ENCODE measurements at places on chromosomes 12 and 14.

GRCh38 chr12:68904351-68904962 lies 28.5 kb downstream of the CPM start:
- DNase-seq, result no peak

- DNase-seq, result no peak
Observed at GRCh38 chr12:130826151-130826801, 12.8 kb downstream of the STX2 start.

GRCh38 chr12:14373217-14373616 lies 7.7 kb downstream of the ATF7IP start:
- DNase-seq, result no peak

GRCh38 chr14:33480887-33481184 lies 470.0 kb downstream of the EGLN3 start:
- DNase-seq, result no peak

- DNase-seq, result peak; percentile 56
Observed at GRCh38 chr12:64256166-64256800, 34.2 kb upstream of the KICS2 start.

DNA sequence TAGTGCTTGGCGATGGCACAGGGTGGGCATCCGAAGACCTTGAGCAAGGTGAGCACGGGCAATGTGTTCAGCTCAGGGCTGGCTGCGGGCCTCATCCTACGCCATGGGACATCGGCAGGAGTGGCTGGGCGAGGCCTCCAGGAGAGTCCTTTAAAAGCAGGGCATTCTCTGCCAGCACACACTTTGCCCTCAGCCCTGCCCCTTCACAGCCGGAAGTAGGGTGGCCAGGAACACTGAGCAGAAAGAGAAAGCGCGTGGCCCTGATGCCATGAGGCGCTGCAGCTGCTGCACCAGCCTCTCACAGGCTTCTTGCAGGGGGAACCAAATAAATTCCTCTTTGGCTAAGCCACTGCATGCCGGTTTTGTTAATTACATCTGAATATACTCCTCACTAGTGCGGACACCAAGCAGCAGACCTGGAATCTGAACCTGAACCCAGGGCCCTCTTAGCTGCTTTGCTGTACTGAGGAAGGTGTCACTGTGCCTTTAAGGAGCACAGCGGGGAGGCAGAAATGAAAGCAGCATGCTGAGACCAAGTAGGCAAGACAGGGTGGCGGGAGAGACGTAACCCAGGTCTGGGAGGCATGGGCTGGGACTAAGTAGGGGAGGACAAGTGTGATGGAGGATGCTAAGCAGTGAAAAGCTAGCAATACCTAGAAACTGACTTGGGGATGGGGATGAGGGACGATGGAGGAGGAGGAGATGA lies 155.2 kb downstream of the TTC7B start:
- DNase-seq, result no peak

- DNase-seq, result no peak
Observed at GRCh38 chr12:58880639-58881038, 39.7 kb downstream of the LRIG3 start.

- DNase-seq, result no peak
Observed at GRCh38 chr14:102699416-102700110, 77.7 kb upstream of the TRAF3 start.

GRCh38 chr12:12901158-12901791 lies 9.9 kb downstream of the GPRC5A start:
- DNase-seq, result peak; percentile 82

DNA sequence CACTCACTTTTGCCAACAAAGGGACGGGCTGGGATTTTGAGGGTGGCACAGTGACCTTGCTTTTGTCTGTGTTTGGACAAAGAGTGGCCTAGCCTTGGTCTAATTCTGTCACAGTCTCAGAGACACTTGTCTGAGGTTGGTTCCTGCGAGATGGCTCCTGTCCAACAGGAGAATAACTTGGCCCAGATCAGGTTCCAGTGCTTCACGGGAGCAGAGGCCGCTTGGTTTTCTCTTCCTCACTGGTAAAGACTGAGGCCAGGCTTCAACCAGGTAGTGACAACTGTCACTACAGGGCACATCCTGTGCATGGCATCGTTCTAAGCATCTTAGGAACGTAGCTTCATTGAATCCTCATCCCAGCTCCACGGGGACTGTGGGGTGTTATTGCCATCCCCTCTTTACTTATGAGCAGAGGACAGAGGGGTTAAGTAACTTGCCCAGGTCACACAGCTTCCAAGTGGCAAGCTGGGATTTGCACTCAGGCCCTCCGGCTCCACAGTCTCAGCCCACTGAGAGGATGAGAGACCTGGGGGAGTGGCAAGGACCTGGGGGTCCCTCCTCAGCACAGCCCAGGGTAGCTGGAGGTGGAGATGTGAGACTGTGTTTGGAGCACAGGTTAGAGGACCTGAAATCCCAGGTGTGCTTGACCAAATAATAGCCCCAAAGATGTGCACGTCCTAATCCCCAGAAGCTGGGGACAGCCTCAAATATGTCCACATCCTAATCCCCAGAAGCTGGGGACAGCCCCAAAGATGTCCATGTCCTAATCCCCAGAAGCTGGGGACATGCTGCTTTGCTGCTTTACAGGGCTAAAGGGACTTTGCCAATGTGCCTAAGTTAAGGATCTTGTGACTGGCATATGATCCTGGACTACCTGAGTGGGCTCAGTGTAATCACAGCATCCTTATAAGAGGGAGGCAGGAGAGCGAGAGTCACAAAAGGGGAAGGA lies 179.2 kb upstream of the RTL1 start:
- no peak for DNase-seq

- DNase-seq, result no peak
Observed at GRCh38 chr12:132218915-132219314, 74.7 kb downstream of the NOC4L start.

GRCh38 chr12:188910-189621 lies 24.9 kb downstream of the SLC6A12 start:
- peak; percentile 10 for DNase-seq

- DNase-seq, result no peak
Observed at GRCh38 chr12:31288381-31288780, 37.6 kb downstream of the SINHCAF start.

DNA sequence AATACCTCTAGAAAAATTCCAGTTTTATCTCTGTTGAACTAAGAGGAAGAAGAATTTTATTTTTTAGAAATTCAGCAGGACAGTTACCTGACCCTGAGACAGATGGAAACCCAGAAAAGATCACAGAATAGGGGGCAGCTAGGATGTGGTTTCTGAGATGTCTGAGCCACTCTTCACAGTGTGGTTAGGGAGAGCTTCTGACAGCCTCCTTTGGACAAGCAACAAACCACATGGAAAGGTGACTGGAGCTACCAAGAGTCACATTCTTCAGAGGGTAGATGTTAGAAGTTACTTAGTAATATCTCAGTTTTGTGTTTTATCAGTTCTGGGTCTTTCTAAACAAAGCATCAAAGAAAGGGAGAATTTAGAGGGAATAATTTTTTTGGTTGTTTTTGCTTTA lies 117.3 kb upstream of the NAP1L1 start:
- DNase-seq, result no peak

GRCh38 chr12:2390133-2390532 lies 337.3 kb downstream of the CACNA1C start:
- no peak for DNase-seq

- DNase-seq, result no peak
Observed at GRCh38 chr12:50211392-50212070, 44.4 kb upstream of the CERS5 start.

- no peak for DNase-seq
Observed at GRCh38 chr12:90745211-90745610, 209.8 kb downstream of the CCER1 start.

DNA sequence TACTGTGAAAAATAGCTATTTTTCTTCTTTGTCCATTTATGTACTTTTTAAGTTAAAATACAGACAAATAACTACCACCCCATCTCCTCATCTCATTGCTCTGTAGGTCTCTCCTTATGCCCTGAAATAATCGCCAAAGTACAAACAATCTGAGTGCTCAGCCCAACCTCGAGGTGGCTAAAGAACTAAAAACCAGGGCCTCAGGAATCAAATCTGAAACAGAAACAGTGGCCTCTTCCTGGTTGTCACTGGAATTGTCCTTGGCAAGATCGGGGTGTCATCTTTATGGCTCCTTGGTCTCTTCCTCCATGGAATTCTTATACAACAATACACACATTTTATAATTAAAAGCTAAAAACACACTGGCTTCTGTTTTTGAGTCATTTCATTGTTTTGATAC lies 182.4 kb downstream of the ASCL1 start:
- no peak for DNase-seq

- DNase-seq, result no peak
Observed at GRCh38 chr12:132430838-132431774, 58.8 kb upstream of the FBRSL1 start.

DNA sequence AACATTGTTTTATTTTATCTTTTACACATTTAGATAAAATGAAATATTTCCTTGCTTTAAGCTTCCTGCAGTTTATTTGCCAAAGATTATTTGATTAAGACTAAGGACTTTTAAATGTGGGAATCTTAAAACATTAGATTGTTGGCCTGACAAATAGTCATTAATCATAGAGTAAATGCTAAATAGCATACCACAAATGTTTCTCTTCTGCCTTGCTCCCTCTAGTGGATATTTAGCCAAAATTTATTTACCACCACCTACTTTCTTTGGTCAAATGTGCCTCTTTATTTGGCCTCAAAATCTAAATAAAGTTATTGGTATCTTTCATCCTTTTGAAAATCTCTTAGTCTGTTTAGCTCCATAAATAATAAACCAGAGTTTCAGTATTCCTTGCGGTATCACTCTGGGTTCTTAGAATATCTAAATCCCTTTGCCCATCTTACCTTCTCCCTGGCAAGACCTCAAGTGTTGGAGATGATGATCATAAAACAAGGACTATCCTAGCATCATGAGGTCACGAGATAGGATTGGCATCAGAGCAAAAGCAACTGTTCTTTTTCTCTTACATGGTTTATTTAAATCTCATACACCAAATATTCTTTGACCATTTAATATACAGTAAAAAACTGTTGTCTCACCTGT lies 150.6 kb upstream of the AEBP2 start:
- peak; percentile 18 for DNase-seq

DNA sequence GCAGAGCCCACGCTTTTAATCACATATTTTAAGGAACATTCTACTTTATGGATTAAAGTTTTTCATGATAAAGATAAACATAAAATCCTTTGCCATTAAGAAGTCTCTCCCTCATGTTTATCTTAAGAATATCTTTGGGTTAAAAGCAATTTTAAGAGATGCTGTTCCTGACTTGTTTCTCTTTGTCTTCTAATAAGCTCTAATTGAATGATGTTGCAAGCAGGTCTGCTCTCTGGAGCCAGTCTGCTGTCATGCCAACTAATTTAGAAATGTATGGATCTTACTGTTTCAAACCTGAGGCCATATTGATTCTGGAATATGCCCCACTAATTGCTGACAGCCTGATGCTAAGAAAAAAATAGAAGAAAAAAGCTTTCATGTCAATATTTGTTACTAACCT lies 173.6 kb downstream of the TTC8 start:
- DNase-seq, result no peak

GRCh38 chr12:13100605-13100881 lies 2.9 kb downstream of the GSG1 start:
- DNase-seq, result no peak

DNA sequence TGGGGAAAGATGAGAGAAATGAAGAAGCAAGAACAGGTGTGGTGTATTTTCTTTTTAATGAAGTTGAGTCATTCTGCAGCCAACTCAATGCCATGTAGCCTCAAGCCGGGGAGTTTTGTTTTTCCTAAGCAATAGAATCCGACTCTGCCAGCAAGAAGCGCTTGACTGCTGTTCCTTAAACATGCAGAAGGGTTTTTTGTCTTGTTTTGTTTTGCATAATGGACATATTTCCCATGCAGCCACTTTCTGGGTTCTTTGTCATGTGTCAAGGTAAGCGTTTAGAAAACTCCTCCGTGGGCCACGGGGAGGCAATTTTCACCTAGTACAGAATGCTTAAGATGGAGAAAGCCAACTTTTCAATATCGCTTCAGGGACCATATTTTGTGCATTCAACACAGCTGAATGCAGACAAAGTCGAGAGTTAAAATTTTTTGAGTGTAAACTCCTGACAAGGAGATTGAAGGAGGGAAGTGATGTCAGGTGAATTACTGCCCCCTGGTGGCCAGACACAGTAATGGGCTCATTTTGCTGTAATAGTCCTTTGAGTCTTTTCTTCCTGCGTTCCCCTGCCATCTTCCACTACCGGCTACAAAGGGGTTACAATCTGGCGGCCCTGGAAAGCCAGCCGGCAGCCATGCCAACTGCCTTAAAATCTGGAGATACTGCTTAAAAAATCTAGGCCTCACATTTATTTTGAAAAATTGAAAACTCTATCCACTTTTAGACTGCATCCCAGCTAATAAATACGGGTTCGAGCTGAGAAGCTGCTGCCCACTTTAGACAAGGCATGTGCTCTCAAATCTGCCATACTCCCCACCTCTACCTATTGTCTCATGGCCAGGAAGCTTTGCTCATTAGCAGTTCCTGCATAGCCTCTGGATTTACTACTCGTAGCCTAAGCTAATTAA lies 3.2 kb upstream of the FICD start:
- peak; percentile 66 for DNase-seq

DNA sequence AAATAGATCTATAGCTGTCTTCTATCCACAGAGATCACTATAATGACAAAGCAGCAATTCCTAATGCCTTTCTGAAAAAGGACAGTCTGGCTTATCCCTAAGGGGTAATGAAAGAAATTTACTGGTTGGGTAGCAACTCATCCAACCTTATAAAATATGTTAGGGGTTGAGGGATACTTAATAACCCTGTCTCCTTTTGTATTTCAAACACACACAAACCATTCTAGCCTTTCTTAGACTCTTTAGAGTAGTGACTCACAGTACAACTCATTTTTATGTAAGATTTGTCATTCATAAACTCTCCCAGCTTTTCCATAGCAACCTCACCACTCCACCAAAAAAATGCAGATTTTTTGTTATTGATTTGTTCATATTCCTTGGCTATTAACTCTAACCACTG lies 167.9 kb downstream of the FSCB start:
- DNase-seq, result no peak

DNA sequence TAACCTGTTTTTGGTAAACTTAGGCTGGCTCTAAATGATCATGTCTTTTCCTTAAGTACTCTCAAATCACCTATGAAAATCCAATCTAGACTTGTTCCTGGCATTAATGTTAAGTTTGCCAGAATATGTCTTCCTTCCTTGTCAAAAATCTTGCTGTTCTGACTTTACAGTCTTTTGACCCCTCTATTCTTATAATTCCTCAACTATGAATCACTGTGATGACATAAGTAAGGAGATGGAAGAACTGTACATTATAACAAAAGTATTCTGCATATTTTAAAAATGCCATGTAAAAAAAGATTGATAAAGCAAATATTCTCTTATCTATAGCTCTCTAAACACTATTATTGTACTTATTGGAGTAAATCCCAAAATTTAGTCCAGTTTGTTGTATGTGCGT lies 51.4 kb upstream of the BAZ1A start:
- DNase-seq, result no peak

- DNase-seq, result no peak
Observed at GRCh38 chr14:35965400-35965799, 139.3 kb downstream of the BRMS1L start.

GRCh38 chr12:78290606-78291345 lies 460.1 kb downstream of the NAV3 start:
- DNase-seq, result peak; percentile 81

DNA sequence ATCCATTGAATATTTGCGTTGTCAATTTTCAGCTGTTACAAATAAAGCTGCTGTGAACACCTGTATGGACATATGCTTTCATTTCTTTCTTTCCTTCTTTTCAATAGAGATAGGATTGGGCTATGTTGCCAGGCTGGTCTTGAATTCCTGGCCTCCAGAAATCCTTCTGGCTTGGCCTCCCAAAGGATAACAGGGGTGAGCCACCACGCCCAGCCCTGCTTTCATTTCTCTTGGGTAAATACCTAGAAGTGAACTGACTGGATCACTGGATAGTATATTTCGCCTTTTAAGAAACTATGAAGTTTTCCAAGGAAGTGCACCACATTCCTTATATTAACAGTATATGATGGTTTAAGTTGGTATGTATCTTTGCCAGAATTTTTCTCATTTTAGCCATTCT lies 32.3 kb upstream of the EAPP start:
- DNase-seq, result no peak
